ENCODE measurements at places on chromosomes 3 and 15.
A peak's percentile ranks its signal among the peaks of the same experiment; 100 is the strongest.

GRCh38 chr3:107206945-107207344, 170.3 kb upstream of the CCDC54 start:
- no peak for DNase-seq

GRCh38 chr15:31346367-31347066, 19.9 kb downstream of the KLF13 start:
- DNase-seq = no peak

GRCh38 chr3:140143367-140144069, 208.5 kb downstream of the CLSTN2 start:
- no peak for DNase-seq

DNA sequence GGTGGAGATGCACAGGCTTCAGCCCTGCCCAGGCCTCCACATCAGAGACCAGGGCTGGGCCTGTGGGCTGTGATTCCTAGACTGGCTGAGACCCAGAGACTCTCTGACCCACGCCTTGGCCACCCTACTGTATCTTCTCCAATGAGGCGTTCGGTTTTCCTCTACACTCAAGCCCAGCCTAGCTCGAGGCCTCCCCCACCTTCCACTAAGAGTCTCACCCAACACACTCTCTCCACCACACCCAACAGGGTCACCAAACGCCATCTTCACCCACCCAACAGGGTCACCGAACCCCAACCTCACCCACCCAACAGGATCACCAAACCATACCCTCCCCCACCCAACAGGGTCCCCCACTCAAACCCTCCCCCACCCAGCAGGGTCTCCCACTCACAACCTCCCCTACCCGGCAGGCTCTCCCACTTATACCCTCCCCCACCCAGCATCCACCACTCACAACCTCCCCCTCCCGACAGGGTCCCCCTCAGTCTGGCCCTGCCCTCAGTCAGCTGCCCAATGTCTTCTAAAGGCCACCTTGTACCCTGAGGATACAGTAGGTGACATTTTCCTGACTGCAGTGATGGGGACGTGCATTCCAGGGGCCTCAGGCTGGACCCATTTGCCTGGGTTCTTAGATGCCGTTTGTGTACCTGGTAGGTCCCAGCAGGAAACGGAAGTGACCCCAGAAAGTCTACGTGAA, 20.4 kb downstream of the CFAP100 start:
- no peak for DNase-seq

- DNase-seq = no peak
Observed at GRCh38 chr3:152364237-152364636, 95.5 kb downstream of the MBNL1 start.

DNA sequence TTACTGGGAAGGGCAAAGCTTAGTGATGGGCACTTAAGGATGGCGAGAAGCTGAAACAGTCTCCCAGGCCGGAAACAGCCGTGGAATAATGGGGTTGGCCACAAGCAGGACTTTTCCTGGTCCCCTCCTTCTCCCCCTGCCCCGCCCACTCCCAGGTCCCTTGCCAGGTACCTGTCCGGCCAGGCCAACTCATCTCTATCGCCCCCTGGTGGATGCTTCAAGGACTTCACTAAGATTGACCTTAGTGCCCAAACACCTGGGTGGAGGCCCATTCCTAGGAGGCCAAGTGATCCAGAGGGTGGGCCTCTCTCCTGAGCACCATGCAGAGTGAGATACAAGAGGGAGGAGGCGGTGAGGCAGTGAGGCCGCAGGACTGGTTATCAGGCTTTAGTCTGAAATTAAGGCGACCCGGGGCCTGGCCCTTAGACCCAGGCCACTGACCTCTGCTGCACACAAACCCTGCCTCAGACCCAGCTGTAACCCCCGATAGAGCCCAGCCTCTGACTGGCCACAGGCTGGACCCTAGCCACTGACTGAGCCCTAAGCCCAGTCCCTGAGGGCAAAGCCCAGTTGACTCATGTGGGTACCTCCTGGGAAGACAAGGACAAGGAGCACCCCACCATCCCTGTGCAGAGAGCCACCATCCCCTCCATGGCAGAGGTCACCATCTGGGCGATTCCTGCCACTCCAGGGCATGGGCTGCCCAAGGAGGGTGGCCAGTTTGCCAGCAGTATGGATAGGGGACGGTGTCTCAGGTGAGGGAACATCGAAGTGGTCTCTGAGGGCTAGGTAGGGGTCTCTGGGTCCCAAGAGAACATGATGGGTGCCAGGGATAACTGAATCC, 37.6 kb downstream of the VIPR1 start:
- DNase-seq = peak; percentile 22

DNA sequence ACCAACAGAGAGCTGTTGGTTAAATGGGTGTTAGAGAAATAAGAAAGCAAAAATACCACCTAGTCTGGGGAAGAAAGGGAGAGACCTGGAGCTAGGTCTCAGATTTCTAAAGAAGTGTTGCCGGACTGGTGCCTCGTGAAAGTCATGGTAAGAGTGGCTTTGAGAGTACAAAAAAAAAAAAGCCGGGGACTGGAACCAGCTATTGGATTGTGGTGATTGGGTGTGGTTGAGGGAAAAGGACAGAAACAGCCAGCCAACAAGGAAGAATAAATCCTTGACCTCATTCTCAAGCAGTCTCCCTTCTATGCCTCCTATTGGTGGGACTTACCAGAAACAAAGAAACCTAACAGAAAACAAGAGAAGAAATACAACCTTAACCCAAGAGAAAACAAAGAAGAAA, 346.4 kb upstream of the KCNMB2 start:
- DNase-seq = no peak

- no peak for DNase-seq
Observed at GRCh38 chr3:16801698-16802097, 83.1 kb upstream of the PLCL2 start.

All from activated naive CD4-positive, alpha-beta T cell (primary cell).